SK-MEL-5 (cell line): ENCODE measurements at places on chromosomes 12 and 14. TPM values are rescaled to one million over a fixed set of nuclear protein-coding genes. Genes with fewer than 3 reads are reported as not detected.

The CACNA2D4 gene
- total RNA-seq = not detected in 2 replicates

The HAL gene
- not detected in 2 replicates for total RNA-seq

The KRT8 gene
- total RNA-seq = 0.96 TPM in 1 of 2 replicates, not detected in the other

The CCDC85C gene
- 10.8 and 11.2 TPM in 2 replicates for total RNA-seq

The SLC24A4 gene
- total RNA-seq = 0.19 and 0.24 TPM in 2 replicates

The HOTAIR gene
- total RNA-seq = 0.08 TPM in 1 of 2 replicates, not detected in the other

The CMA1 gene
- not detected in 2 replicates for total RNA-seq

The TAS2R9 gene
- not detected in 2 replicates for total RNA-seq

The GPR162 gene
- 0.08 and 1.5 TPM in 2 replicates for total RNA-seq

The CRACR2A gene
- 9.2 and 12.6 TPM in 2 replicates for total RNA-seq

DNA sequence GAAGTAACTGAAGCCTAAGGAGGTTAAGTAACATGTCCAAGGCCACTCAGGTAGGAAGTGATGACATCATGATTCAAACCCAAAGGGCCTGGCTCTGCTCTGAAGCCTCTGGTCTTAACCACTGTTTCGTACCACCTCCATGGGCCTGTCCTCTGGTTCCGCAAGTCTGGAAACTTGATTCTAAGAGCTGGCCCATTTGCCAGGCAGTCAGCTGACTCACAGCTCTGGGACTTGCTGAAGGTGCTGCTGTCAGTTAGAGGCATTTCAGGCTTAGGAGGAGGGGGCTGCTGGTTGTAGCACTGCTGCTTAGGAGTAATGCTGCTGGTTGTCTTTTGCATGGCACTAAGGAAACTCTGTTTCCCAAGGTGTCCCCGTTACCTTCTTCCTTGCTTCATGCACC lies 7.9 kb downstream of the NRXN3 start:
- DNase-seq = no peak

- no peak for DNase-seq
These were observed 51.8 kb upstream of the FBRSL1 start for GRCh38 chr12:132437943-132438700.

DNA sequence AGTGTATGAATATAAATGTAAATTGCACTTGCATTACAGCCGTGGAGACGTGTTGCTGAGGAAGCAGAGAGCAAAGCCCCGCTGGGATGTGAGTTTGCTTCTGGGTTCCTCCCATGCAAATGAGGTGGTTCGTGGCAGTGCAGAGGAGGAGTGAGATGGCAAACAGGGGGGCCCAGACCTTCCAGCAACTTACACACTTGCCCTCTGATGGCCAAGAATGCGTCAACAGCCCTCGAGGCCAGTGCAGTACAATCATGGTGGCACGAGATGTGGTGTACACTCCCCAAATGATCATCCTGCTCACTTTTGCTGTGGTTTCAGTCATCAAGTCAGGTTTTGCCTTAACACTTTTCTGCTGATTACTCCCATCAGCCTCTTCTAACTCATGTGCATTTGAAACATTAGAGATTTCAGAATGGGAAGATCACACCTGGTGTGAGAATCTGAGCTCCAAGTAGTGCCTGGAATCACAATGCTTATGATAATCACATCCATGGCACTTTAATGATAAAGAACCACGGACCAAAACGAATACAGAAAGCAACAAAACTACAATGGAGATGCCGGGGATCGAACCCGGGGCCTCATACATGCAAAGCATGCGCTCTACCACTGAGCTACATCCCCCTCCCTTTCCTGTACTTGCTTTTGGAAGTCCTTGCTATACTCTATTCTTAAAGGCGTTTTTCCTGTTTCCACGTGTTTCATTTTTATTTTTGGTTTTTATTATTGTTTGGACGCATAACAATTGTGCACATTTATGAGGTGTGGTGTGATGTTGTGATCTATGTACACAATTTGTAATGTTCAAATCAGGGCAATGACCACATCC lies 7.0 kb upstream of the UBC start:
- peak; percentile 80 for DNase-seq

GRCh38 chr12:95789126-95790032 lies 1.2 kb downstream of the NTN4 start:
- DNase-seq = no peak

- DNase-seq = no peak
These were observed 60.0 kb downstream of the ITPK1 start for GRCh38 chr14:93055651-93056115.

GRCh38 chr14:105354541-105354940 lies 40.0 kb downstream of the PACS2 start:
- DNase-seq = no peak

- DNase-seq = no peak
These were observed 7.0 kb downstream of the APOLD1 start for GRCh38 chr12:12792421-12792820.

GRCh38 chr12:3101309-3102024 lies 24.3 kb downstream of the TSPAN9 start:
- no peak for DNase-seq

DNA sequence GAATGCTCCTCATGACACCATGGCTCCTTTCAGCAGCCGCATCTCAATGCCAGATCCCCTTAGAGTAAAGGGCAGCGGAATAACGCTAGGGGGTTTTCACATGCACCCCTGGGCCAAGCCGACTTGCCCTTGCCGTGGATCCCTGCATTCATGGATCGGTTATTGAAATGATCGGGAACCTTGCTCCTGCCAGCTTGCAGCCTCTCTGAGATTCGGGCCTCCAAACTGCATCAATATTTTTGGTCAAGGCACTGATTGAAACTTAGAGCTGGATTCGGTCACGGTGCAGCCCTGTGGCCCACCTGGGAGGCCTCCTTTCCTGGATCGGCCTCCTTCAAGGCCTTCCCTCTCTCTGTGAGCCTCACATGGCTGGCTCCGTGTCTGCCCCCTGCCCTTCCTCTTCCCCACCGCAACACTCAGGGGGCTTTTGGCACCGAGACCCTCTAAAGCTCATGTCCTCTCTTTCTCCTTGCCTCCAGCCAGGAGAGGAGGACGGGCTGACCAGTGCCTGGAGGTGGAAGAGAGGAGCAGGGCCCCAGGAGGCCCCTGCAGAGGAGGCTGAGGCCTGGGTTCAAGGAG lies 1.8 kb downstream of the PTPN6 start:
- no peak for DNase-seq

DNA sequence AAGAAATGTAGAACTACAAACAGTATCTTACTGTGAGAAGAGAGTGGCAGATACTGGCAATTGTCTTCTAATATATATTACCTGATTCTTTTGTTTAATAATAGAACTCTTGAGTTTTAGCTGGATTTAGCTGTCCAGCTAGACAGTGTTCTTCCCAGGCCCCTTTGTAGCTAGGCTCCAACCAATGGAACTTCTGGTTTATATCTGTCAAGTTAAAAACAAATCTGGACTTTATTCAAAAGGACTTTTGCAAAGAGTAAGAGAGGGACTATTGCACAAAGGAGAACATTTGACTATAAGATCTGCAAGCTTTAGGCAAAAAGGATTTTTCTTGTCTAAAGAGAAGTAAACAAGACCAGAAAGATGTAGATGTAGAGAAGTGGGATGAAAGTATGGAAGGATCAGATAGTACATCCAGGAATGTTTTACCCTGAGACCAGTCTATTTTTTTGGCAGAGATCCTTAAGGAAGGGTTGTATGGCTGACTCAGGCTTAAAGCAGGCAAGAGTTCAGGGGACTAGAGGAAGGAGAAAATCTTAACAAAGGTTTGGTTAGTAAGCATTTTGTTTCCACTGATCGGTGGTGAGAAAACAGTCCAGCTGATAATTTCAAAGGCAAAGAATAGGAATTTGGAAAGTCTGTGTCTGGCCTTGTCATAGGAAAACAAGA lies 111.1 kb upstream of the PLEKHA5 start:
- DNase-seq = no peak
